ENCODE measurements at places on chromosomes 13 and 19. TPM values are rescaled to one million over a fixed set of nuclear protein-coding genes. Genes with fewer than 3 reads are reported as not detected.

ADAT3 gene
- 4.0 TPM for total RNA-seq

- no peaks in the 10 kb centered on the region for H3K27me3 ChIP-seq
- no peak for DNase-seq
- no peak overlapping the region for H3K4me3 ChIP-seq
- H3K36me3 ChIP-seq, result no peaks in the 10 kb centered on the region
These were observed 79.0 kb upstream of the ZNF507 start for GRCh38 chr19:32266460-32266859.

- H3K4me3 ChIP-seq, result no peak overlapping the region
- peaks cover 59% of the 10 kb centered on the region for H3K4me1 ChIP-seq
- peak overlapping the region; percentile 95 for H3K27ac ChIP-seq
- no peaks in the 10 kb centered on the region for H3K36me3 ChIP-seq
- H3K27me3 ChIP-seq, result no peaks in the 10 kb centered on the region
- peak; percentile 98 for DNase-seq
These were observed 89.9 kb downstream of the COL4A2 start for GRCh38 chr13:110396913-110397381.

CEACAM3 gene
- not detected for total RNA-seq

PRRG2 gene
- total RNA-seq, result 2.3 TPM

CA11 gene
- 3.4 TPM for total RNA-seq

All from right atrium auricular region (tissue), 2 donors.